K562 (cell line): ENCODE measurements at places on chromosomes 16 and 17.

DNA sequence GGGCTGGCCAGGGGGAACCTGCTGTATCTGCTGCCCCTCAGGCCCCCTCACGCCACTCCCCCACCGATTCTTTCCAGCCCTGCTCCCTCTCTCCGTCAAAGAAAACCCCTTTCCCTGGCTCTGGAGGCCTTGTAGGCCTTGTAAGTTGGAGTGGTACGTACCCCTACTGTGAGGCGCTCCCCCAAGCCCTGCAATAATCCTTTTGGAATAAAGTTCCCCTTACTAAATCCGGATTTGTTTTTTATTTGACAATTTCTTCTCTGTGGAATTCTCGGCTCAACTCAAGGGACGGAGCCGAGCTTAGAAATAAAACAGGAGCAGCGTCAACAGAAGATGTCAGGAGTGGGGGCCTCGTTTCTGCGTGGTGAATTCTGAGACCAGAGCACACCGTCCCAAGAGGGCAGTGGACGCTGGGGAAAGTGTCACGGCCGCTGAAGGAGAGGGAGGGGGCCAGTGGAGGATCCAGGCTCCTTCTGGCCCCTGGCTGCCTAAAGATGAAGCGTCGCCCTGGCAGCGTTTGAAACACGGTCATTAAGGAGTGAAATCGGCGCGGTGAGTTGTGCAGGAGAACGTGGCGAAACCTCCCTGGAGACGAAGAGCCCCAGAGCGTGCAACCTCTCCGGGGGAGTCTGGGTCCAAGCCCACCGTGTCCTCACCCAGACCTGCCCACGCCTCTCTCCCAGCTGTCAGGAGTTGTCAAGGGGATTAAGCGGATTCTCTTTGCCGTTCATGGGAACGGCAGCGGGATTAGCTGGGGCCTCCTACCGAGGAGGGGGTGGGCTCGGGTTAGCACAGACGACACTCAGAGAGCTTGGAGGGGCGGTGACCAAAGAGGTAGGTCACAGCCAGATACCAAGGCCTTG lies 47.0 kb downstream of the SLC7A5 start:
- DNase-seq, result no peak

GRCh38 chr16:73568769-73569168 lies 520.8 kb upstream of the ZFHX3 start:
- DNase-seq, result no peak

DNA sequence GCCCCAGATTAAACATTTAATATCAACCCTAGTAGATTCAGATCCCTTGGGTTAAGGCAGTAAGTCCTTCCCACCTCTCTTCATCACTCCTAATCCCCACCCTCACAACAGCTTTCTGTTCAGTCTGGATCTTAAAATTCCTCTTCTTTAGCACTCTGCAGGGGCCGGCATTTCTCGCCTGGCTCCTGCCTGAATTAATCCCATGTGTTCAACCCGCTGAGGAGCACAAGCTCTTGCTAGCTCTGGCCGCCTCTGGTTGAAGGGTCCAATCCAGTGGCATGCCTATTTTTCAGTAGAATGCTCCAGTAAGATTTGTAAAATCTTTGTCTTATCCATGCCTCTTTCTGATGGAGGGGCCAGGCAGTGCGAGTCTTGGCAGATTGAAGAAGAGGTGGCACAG lies 59.2 kb downstream of the CYB5B start:
- no peak for DNase-seq

- no peak for DNase-seq
Measured at GRCh38 chr16:77457046-77457445, 22.2 kb upstream of the ADAMTS18 start.

DNA sequence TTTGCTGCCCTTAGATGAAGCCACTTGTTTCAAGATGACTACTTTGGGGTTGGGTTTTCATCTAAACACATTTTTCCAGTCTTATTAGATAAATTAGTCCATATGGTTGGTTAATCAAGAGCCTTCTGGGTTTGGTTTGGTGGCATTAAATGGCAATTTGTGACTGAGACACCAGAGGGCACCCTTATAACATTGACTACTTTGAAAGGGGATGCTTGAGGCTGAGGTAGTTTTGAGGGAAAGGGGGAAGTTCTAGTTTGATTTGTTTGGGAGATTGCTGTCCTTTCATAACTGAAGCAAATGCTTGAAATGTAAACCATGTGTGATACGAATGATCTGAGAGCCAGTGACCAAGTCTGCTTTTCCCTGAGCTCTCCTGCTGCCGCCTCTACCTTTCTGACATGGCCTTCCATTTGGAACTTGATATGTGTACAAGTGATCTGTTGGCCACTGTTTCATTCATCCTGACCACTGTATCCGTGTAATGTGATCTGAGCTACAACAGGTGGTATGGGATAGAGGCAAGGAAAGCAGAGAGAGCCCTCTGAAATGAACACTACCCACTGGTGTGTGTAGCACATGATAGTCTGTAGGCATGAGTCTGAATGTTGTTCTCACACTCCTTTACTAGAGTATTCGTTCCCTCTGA lies 5.8 kb upstream of the RARA start:
- DNase-seq, result peak; percentile 63
